ENCODE measurements at places on chromosomes 1 and 21. TPM values are rescaled to one million over a fixed set of nuclear protein-coding genes. Genes with fewer than 3 reads are reported as not detected.

RBP7 gene
- 12.9 TPM for total RNA-seq

- H3K27ac ChIP-seq = no peak overlapping the region
- H3K36me3 ChIP-seq = no peaks in the 10 kb centered on the region
- no peaks in the 10 kb centered on the region for H3K27me3 ChIP-seq
Observed at GRCh38 chr1:202046227-202046626, 35.8 kb downstream of the ELF3 start.

NCDN gene
- 24.0 TPM for total RNA-seq

PPIAL4G gene
- not detected for total RNA-seq

ANKRD34A gene
- total RNA-seq = 1.7 TPM

HSD3B1 gene
- not detected for total RNA-seq
